ENCODE measurements at places on chromosomes 16 and 17.

DNA sequence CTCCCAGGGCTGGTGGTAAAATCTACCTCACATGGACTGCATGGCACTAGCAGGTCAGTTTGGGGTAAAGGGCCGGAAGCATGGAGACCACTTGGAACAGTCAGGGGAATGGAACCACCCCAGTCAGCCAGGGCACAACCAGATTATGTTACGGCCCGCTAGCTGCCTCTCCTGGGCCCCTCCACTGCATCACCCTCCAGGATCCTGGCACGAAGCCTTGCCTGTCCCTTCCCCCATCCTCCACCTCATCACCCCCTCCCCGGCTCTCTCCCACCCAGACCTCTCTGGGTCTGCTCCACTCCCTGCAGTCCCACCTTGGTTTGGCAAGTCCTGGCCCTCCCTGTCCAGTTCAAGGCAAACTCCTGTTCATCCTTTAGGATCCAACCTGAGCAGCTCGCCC is 91.7 kb downstream of the CLEC16A start:
- no peak for DNase-seq

- DNase-seq: peak; percentile 37
These were observed 10.2 kb upstream of the CENPT start for GRCh38 chr16:67857547-67858233.

DNA sequence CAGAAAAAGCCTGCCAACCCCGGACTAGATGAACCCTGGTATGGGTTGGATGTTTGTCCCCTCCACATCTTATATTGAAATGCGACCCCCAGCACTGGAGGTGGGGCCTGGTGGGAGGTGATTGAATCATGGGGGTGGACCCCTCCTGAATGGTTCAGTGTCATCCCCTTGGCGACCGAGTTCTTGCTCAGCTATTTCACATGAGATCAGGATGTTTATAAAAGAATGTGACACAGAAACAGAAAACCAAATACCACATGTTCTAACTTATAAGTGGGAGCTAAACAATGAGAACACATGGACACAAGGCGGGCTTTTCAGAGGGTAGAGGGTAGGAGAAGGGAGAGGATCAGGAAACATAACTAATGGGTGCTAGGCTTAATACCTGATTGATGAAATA is 576.0 kb upstream of the HSBP1 start:
- DNase-seq: no peak

GRCh38 chr16:67666032-67666551 is 458 bp downstream of the ENKD1 start:
- no peak for DNase-seq

GRCh38 chr17:80030730-80031410 is 4.8 kb downstream of the TBC1D16 start:
- no peak for DNase-seq

DNA sequence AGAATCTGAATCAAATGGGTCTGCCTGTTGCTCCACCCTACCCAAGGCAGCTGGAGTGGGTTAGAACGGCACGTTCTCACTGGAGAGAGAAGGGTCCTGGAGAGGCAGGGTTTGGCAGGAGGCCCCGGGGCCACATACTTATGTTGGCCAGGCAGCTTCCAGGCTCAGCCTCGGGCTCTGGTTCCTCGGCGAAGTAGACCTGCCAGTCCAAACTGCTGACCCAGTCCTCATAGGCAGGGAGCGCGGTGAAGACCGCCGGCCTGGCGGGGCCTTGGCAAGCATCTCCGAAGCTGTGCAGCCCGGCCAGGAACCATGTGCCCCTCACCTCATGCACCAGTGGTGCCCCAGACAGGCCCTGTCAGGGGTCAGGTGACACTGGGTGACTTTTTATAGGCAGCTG is 4.8 kb downstream of the PRSS53 start:
- no peak for DNase-seq

- no peak for DNase-seq
These were observed 11.3 kb upstream of the CYTH1 start for GRCh38 chr17:78793415-78793814.

DNA sequence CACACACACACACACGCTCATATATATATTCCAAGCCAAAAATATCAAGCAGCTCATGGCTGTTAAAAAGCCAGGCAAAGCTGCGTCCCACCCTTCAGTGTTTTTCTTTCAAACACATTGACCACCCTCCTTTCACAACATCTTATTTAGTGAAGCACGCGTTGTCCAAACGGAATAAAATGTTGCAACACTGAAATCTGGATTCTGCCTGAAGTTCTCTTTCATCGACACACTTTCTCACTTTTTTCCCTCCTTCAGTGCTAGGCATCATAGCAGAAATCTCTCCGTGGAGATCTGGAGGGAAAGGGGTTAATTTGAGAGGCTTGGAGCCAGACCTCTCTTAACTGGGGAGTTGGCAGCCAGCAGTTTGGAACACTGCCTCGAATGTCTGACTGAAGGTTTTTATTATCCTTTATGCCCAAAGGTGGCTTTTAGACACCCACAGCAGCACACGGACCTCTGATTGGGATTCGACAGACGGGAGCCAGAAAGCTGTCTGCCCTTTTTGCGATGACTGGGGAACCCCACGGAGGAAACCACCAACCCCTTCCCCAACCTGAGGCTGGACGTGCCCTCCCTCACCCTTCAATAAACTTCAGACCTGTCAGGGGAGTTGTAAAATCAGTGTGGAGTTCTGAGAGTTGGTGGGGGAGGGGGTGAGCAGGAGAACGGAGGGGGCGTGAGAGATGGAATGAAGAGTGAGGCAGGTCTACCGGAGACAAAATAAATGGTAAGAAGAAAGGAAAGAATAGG is 833.6 kb upstream of the SOX9 start:
- DNase-seq: no peak

DNA sequence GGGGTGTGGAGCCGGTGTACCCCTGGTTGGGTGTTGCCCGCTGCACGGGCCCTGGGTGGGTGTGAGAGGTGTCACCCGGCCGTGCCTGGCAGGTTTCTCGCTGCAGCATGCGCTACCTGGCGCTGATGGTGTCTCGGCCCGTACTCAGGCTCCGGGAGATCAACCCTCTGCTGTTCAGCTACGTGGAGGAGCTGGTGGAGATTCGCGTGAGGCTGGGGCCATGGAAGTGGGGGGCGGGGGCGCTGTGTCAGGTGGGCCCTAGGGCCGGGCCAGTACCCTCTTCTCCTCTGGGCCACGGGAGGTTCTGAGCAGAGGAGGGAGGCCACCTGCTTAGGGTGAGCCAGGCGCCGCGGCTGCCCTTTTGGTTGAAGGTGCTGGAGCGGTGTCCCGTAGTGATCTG is 13.4 kb downstream of the DEF8 start:
- no peak for DNase-seq

DNA sequence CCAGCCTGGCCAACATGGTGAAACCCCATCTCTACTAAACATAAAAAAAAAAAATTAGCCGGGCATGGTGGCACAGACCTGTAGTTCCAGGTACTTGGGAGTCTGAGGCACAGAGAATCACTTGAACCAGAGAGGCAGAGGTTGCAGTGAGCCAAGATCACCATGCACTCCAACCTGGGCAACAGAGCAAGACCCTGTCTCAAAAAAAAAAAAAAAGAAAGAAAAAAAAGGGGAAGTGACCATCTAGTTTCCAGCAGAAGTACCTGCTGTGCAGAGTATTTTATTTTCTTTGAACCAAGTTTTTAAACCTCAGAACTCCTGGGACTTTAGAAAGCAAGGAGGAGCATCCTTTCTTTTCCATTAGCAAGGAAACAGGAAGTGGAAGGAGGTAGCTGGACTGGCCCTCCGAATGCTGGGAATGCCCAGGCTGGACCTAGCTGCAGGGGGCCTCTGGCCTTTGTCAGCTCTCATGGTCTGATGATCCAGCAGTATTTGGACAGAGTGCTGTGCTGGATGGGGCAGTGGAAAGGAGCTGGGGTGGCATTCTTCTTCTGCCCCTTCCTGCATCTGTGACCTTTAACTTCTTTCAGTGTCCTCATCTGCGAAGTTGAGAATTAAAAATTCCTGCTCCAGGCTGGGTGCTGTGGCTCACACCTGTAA is 6.6 kb downstream of the GID4 start:
- no peak for DNase-seq

DNA sequence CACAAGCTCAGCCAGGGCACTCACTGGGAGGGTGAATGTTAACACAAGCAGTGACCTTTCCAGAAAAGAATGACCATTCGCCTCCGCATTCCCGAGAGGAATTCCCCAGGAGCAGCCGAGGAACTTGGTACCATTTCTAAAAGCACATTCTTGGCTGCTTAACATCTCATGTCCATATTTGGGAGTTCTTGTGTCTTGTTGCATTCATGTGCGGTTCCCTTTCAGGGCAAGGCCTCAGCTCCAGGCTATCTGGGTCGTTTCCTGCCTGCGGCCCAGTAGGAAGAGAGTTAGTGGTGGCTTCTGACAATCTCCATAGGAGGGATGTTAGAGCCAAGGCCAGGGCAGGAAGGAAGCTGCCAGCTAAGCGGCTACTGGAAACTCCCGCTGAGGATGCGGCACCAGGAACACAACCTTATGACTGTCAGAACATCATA is 27.8 kb upstream of the MEAK7 start:
- no peak for DNase-seq

GRCh38 chr17:34670618-34671017 is 91.2 kb downstream of the TMEM132E start:
- no peak for DNase-seq

DNA sequence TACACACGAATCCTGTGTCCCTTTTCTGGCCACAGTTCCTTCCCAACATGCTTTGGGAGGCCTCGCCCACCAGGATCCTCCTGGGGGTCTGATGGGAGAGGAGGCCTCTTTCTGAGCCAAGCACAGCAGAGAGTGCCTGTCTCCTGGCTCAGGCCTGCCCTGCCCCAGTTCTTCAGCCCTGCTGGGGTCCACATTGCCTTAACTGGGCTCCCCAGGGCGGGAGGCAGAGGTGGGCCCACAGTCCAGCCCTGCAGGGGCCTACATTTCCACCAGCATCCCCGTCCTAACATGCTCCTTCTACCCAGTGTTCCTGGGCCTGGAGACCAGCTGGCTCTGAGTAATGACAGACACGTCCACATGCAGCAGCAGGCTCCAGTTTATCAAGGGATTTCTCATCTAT is 29.6 kb downstream of the WNT9B start:
- DNase-seq: no peak

DNA sequence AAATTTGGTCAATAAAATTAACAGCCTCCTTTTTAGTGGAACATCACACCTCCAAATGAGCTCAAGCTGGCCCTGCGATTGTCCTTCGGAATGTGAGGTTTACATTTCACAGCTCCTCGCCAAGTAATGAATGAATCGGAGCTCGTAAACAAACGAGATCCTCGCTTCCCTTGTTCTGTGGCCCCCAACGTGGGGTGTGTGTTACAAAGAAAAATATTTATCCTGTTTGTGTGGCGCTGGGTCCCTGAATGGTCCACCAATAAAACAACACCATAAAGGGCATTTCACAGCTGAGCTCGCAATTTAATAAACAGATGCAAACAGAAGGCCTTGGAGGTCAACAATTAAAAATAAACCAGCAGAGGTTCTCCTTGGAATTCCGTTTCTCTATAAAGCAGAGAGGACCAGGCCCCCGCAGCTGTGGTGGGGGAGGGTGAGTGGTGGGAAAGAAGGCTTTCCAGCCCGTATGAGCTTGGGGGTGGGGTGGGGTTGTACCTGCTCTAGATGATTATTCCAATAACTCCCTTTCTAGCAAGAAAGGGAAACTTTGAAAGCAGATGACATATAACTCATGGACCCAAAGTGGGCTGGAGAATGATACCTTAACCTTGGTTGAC is 393.9 kb upstream of the SALL1 start:
- no peak for DNase-seq

GRCh38 chr17:59400858-59401257 is 69.4 kb downstream of the YPEL2 start:
- DNase-seq: no peak

GRCh38 chr16:65769055-65769465 is 597.4 kb upstream of the CDH5 start:
- no peak for DNase-seq

DNA sequence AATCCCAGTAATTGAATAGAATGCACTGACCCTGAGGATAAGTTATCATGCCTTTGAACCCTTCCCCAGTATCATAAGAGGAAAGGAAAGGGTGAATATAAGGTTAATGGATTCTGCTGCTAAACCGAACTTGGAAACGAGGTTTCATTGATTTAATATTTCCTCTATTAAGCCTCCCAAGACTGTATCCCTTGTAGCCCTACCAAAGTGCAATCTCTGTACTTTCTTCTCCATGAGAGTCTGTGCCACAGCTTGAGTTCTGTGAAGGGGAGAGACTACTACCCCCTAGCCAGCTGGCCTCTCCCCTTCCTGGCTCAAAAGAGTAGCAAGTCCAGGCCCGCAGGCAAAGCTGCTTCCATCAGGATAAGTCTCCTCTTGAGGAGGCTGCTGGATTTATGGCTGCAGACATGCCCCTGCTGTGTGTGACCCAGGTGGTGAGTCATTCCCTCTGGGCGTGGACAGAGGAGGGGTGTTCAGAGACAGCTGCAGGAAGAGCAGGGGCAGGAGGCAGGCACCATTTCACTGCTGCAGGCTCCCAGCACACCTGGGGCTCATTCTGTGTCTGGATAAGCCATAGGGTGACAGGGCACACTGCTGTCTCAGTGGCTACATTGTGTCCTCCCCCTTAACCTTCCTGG is 58.4 kb downstream of the TOM1L2 start:
- DNase-seq: no peak

GRCh38 chr17:38742411-38743308 is 5.5 kb downstream of the PCGF2 start:
- peak; percentile 62 for DNase-seq

DNA sequence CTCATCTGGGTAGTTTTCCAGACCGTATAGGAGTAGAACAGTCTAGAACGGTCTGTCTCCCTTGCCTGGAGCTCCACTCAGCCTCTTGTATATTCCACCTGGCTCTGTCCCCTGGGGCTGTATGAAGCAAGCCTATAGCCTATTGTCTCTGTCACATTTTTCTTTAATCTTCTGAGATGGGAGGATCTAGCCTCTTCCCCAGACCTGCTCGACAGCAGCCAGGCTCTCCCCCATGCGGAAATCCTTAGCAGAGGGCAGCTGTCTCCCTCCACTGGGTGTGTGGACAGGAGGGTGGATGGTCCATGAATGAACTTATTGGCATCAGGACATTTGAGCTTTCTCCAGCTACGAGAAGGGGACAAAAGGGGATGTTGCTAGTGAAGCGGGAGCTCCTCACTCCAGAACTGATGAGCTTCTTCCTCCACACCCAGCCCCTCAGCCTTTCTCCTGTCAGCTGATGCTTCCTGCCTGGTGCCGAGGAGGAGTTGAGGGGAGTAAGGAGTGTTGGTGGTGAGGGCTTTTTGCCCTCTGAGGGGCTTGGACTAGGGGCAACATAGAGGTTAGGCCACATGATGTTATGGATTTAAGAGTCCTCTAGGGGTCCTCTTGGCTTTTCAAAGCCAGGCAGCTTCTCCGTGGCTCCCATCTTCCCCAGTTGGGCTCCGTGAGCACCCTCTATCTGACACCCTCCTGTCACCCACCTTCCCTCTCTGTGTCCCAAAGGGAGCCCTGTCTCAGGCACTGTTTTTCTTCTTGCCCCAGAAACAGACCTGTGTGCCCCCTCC is 28.0 kb downstream of the ARHGAP23 start:
- no peak for DNase-seq

GRCh38 chr16:65769776-65770438 is 596.6 kb upstream of the CDH5 start:
- DNase-seq: no peak

Measured in hypothalamus (tissue), 51 donors.